ENCODE measurements at places on chromosomes 4 and X.

DNA sequence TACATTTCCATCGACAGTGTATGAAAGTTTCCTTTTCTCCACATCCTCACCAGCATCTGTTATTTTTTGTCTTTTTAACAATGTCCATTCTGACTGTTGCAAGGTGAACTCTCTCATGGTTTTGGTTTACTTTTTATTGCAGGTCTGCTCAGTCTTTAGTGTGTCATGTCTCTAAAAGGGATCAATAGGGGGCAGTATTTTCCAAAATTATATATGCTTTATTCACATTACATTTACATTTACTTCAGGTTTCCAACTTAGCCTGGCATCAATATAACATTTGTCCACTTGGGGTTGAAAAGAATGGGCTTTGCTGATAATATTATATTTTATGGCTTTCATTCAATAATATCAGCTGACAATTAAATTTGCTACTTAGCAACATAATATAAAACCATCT is 265.0 kb upstream of the SLITRK2 start:
- peak; percentile 0 for DNase-seq

GRCh38 chr4:74583757-74584156 is 138.8 kb downstream of the AREG start:
- no peak for DNase-seq

DNA sequence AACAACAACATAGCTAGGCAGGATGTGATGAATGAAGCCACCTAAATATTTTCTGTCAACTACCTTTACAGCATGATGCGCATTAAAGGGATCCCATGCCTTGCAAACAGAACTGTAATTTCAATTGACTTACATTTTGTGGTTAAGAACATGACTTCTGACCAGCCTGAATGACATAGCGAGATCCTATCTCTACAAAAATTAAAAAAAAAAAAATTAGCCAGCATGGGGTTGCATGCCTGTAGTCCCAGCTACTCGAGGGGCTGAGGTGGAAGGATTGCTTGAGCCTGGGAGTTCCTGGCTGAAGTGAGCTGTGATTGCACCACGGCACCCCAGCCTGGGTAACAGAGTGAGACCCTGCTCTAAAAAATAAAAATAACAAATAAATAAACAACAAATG is 680.6 kb downstream of the IQCM start:
- DNase-seq = no peak

GRCh38 chr4:186366326-186366725 is 100.3 kb downstream of the F11 start:
- no peak for DNase-seq

DNA sequence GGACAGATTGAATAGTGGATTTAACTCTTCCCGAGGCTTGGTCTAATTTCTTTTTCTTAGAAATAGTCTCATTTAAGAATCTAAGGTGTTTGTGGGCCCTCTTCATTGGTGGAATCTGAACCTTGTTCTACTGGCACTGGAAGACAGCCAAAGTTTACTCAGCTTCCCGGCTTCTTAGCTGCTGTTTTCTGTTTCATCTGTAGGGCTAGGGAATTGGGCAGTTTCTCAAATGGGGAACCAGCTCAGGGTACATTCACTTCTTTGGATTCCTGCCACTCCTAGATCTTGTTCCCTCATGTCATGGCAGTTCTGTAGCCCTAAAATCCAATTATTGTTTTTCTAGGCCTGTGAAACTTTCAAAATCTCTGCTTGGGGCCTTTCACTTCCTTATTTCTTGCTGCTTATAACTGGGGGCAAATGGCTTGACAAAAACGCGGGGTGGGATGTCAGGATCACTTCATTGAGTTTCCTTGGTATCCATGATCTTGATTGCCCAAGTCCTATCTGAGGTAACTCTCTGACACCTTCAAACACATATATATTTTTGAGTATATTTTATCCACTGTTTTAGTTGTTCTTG is 985.0 kb downstream of the C4orf33 start:
- no peak for DNase-seq

DNA sequence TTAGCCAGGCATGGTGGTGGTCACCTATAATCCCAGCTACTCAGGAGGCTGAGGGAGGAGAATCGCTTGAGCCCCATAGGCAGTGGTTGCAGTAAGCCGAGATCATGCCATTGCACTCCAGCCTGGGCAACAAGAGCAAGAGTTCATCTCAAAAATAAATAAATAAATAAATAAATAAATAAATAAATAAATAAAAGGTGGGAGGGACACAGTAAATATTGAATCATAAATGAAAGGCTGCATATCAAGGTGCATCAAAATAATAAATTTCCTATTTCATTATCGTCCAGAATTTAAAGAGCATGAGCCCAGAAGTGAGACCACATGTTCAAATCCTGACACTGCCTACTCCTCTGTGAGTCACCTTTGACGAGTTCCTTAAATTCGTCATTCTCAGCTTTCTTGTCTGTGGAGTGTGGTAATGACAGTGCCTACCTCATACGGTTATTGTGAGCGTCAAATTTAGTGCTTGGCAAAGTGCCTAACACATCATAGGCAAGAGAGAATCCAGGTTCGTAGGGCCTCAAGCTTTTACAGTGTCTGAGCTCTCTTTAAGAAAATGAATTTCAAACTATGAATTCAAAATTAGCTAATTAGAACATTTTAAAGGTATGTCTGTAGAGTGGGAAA is 49.9 kb downstream of the IL15 start:
- DNase-seq = peak; percentile 15

GRCh38 chr4:163587867-163588266 is 93.4 kb downstream of the TMA16 start:
- DNase-seq = no peak

GRCh38 chr4:83599183-83599582 is 63.3 kb downstream of the GPAT3 start:
- DNase-seq = peak; percentile 3

GRCh38 chrX:13808865-13809264 is 8.0 kb downstream of the GPM6B start:
- peak; percentile 0 for DNase-seq

DNA sequence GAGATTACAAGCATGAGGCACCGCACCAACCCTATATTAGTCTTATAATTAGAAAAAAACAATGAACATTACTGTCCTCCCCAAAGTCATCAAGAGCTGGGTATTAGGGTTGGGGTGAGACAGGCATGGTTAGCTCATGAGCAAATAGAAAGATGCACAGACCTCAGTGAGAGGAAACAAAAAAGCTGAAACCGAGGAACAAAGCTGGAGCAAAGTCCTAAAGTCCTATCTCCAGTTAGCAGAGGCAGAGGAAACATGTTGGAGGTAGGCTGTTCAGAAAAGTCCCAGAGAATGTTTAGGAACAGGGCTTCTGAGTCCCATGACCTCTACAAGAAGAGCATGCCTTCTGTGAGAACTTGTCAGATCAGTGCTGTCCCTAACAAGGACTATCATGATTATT is 4.6 kb upstream of the PCYT1B start:
- DNase-seq = no peak

DNA sequence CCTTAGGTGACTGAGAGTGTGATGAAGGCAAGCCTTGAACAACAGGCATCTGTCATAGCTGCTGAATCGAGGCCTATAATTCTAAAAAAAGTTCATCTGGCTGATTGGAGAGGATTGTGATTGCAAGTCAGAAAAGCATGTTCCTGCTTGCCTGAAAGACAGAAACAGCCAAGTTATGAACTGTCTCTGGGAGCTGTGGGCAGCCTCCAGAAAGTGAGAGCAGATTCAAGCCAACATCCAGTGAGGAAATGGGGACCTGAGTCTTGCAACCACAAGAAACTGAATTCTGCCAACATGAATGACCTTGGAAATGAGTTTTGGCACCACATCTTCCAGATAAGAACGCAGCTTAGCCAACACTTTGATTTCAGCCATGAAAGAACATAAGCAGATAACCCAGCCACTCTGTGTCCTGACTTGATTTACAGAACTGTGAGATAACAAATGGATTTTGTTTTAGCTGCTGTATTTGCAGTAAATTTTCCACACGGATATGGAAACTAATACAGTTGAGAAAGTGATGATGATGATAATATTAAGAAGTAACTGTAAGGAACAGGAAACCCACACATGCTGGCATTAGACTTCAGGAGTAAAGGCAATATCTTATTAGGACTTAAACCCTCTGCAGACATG is 240.3 kb upstream of the NDST3 start:
- no peak for DNase-seq

DNA sequence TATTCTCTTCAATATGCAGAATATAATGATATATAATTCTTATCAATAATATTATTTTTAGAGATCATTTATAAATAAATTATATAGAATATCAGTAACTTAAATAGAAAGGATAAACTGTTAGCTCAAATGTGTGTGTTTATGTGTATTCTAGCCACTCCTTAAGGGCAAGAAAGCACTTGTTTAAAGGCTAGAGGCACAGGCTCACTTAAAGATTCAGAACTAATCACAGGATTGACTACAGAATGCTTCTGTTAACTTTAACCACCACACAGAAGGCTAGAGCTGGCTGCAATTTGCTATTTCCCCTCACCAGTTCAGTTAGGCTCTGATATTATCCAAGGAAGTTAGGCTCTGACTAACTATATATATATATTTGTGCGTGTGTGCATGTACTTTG is 69.6 kb downstream of the TBCK start:
- DNase-seq = no peak

DNA sequence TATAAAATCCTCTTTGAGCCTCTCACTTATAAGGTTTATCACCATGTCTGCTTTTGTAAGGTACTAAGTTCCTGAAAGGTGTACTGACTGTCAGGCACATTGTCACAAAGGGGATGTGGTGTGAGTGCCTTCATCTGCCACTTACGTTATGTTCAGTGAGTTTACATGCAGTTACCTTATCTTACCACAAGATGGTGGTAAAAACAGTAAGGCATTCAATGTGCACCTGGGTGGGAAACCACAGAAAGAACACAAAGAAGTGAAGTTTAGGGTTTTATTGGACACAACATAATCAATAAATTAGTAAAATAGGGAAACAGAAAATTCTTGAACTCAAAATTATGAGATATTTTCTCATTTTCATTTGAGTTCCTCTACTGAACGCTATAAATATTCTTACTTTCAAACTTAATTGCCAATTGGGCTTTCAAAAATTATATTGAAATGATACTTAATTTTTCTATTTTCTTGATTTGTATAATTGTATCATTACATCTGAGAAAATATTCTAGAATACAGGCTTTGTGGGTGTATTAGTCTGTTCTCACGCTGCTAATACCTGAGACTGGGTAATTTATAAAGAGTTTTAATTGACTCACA is 650.8 kb downstream of the PCDH7 start:
- peak; percentile 24 for DNase-seq

GRCh38 chrX:10395179-10395578 is 225.2 kb downstream of the MID1 start:
- peak; percentile 46 for DNase-seq

- DNase-seq = peak; percentile 69
These were observed 746.3 kb upstream of the FAM241A start for GRCh38 chr4:111398906-111399330.

GRCh38 chr4:189804894-189805293 is 135.8 kb upstream of the FRG1 start:
- no peak for DNase-seq

- no peak for DNase-seq
These were observed 46.2 kb downstream of the FAM9B start for GRCh38 chrX:8987672-8988250.

DNA sequence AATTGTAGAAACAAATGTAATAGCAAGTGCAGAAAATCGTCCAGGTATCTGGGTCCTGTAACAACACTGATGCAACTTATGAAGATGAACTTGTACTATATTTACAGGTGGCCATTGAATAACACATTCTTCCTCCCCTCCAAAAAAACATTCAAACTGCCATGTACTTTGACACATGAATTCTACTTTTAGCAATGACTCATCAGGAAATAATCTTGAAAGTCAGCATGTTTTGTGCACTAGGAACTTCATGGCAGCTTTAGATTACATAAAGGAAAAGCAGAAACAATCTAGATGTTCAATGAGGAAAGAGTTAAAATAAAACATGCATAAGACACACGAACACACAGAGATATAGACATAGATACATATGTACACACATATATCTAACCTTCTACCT is 2.5 kb downstream of the PABPC1L2A start:
- DNase-seq = no peak

GRCh38 chrX:11386001-11386523 is 92.8 kb downstream of the AMELX start:
- peak; percentile 82 for DNase-seq

DNA sequence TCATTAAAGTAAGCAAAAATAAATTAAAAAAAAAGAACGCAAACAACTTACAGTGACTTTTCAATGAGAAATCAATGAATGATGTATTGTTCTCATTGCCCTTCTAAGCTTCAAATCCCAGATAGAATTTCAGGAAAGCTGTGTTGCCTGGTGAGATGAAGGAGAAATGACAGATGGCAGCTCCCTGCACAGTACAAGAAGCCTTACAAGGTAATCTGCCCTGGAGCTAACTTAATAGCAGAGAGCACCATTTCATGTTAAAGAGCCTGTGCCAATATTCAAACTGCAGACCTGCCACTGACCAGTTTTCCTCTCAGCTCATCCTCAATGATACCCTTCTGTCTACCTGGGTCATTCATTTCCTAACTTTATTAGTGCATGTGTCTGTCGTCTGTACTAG is 54.0 kb downstream of the GC start:
- no peak for DNase-seq

- peak; percentile 39 for DNase-seq
These were observed 4.9 kb downstream of the ENPEP start for GRCh38 chr4:110480746-110481271.

DNA sequence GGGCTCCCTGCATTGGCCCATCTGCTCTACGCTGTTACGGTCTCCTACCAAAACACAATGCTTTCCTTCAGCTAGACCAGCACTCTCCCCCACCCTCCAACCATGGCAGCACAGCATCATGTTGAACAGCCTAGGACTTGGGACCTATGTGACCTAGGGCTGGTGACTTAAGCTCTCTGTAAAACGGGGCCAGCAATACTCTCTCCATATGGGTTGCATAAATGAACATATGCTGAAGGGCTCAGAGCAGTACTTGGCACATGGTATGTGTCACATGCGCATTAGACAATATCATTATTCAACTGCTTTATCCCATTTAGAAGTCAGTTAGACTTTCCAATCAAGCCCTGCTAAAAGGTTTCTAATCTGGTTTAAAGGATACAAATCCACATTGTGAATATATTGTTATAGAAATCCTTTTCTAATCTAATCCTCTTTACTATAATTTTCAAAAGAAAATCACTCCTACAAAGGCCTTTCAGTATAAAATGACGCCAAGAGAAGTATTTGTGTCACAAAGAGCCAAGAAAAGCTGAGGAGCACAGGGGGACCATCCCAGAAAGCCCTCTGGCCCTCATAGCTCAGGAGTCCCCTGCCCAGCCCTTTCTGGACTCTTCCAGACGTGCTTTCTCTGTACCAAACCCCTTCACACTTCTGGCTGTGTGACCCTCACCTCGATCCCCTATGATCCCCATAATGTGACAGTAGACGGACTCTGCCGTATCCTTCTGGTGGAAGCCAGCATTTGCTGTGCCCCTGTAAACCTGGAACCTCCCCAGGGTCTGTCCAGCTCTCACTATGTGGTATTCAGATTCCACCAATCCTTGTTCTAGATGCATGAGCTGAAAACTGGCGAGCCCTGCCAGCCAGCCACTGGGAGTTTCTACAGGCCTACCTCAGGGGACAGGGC is 42.3 kb downstream of the NSG1 start:
- no peak for DNase-seq

GRCh38 chr4:1356181-1356998 is 9.4 kb downstream of the UVSSA start:
- peak; percentile 55 for DNase-seq

All from AG10803 (cell line).